ENCODE measurements at places on chromosomes 3 and 15.

- no peak for DNase-seq
Measured at GRCh38 chr15:69072906-69073305, 58.4 kb downstream of the NOX5 start.

- DNase-seq = no peak
Measured at GRCh38 chr3:50453907-50454306, 49.5 kb downstream of the CACNA2D2 start.

GRCh38 chr3:3191675-3192285, 12.3 kb upstream of the CRBN start:
- DNase-seq = no peak

DNA sequence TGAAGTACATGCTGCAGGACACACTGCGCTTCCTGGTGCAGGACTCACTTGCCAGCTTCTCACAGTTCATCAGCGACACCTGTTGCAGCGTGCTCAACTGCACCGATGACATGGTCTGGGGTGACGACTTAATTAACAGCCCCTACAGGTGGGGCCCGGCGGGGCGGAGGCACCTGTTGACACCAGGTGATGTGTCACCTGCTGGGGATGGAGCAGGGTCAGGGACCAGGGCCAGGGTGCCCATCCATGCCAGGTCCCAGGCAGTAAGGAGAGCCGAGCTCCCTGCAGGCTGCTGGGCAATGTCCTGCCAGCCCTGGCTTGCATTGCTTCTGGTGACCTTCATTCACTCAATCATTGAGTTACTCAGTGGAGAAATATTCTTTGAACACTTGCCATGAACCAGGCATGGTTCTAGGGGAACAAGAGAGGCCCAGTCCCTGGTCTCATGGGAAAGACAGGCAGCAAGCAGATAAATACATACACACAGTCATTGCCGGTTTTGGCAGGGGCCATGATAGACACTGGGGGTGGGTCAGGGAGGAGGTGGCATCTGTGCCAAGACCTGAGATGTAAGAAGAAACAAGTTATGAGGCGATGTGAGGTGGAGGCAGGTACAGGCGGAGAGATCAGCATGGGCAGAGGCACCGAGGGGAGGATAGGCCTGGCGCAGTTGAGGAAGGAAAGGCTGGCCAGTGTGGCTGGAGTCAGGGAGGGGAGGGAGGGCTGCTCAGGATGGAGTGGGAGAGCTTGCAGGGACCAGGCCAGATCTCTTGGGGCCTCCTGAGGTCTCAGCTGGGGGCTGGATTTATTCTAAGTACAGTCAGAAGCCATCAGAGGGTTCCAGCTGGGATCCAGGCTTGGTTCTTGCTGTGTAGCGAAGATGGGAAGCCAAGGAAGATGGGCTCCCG, 30.8 kb downstream of the DNAH1 start:
- no peak for DNase-seq

DNA sequence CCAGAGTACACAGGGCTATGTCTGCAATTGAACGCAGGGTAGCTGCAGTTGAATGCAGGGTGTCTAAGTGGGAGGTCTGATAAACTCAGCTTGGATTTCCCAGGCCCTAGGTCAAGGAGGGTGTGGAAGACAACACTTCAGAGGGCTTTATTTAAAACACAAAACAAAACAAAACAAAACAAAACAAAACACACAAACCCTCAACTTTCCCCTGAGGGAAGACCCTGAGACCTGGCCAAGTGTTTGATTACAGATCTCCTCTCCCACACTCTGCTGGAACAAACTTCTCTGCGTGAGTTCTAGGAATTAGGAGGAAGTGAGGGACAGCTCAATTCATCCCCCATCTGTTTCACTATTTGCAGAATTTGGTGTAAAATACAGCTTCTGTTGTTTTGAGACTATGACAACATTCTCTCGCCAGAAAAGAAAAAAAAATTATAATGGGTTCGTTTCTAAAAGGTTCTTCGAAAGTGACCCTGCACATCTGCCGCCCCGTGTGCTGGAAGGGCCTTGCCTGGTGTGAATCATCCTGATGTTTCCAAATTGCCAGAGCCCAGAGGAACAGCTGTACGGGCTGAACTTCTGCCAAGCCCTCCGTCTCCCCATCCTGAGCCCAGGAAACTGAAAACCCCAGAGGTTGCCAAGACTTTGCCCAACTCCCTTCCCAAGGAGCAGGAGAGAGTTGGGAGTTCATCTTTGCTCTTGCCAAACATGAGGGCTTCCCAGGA, 73.3 kb upstream of the RAD18 start:
- no peak for DNase-seq

- DNase-seq = no peak
Measured at GRCh38 chr15:58511599-58511987, 79.8 kb downstream of the LIPC start.

GRCh38 chr3:24495326-24495994, 810 bp upstream of the THRB start:
- DNase-seq = no peak

DNA sequence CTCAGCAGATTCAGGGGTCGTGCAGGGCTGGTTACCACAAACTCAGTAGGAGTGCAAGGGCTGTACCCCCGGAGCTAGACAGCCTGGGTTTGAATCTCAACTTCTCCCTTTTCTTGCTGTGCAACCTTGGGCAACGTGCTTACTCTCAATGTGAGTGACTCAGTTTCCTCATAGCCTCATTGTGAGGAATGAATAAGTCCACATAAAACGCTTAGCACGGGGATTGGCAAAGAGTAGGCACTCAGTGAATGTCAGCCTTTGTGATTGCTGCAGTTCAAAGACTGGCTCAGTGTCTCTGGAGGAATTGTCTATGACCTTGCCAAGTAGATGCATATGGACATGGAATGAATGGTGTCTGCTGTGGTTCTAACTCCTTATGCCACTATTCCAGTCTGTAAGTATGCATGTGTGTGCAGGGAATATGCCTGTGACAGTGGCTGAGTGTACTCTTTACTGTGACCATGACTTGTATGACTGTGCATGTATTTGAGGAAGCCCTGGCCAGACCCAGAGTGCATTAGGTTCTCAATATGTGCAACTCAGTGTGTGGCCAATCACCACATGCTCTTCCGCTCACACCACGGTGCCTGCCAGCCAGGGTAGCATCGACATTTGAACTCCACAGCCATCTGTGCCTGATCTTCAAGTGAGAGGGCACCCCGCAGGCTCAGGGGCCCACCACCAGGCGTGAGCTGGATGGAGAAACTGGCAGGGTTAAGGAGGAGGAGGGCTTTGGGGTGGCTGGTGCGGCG, 900 bp upstream of the HYAL3 start:
- no peak for DNase-seq

- no peak for DNase-seq
Measured at GRCh38 chr3:141649871-141650270, 88.2 kb upstream of the RNF7 start.

DNA sequence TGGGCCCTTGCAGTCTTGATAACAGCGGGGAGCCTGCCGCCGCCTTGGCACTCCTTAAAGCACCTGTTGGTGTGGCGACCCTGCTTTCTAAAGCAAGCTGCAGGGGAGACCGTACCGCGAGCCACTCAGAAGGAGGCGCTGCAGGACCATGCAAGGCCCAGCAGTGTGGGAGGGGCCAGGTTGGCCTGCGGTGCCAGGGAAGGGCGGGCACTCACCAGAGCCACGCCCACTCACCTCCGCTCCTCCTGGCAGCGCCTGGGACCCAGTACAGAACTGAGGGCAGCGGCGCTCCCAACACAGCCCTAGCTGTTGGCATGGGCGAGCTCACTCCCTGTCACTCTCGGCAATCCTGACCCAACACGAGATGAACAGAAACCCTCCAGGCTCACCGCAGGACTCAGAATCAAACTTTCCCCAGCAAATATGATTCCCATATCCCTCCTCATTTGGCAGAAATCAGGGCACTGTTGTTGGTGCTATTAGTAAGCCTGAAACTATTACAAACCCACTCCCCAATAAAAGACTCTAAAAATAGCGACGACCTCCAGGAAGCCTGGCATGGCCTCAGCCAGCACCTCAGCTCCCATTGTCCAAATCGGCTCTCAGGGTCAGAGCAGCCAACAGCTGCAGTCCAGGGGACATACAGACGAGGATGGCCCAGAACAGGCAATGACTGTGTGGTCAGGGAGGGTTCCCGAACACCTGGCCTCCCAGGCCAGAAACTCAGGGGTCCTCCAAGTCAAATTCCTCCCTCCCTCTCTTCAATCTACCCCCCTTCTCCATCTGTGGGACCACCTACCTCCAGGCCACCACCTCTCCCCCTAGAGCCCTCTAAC, 77.2 kb downstream of the TBC1D2B start:
- DNase-seq = no peak

DNA sequence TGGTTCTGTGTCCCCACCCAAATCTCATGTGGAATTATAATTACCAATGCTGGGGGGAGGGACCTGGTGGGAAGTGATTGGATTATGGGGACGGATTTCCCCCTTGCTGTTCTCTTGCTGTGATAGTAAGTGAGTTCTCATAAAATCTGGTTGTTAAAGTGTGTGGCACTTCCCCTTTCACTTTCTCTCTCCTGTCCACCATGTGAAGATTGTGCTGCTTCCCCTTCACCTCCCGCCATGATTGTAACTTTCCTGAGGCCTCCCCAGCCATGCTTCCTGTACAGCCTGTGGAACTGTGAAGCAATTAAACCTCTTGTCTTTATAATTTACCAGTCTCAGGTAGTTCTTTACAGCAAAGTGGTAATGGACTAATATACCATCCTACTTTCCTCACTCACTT, 289.6 kb downstream of the EFHB start:
- DNase-seq = no peak

GRCh38 chr3:13045904-13046568, 27.2 kb downstream of the IQSEC1 start:
- no peak for DNase-seq

GRCh38 chr15:73899197-73900094, 26.1 kb downstream of the TBC1D21 start:
- no peak for DNase-seq

DNA sequence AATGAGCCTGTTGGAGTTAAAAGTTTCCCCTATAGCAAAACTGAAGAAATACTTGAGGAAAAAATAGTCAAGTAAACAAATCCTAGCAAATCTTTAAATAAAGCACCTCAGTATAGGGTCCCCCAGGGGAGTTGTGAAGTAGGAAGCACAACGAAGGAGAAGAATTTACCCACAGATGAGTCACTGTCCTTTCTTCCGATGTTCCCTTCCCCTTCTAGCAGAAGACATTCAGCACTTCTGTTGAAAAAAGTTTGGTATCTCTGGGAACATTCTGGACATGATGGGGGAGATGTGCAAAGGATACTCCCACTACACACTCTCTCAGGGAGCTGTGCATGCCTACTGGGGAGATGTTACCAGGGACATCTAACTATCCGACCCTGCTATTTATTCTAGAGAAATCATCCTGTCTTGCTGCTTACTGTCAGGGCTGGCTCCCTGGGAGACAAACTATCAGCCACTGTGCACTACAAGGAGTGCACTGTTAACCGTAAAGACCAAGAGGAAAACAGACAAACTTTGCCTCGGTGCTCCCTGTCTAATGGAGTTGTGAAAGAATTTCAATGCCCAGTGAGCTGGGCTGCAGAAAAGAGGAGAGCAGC, 93.8 kb downstream of the RFTN1 start:
- no peak for DNase-seq

DNA sequence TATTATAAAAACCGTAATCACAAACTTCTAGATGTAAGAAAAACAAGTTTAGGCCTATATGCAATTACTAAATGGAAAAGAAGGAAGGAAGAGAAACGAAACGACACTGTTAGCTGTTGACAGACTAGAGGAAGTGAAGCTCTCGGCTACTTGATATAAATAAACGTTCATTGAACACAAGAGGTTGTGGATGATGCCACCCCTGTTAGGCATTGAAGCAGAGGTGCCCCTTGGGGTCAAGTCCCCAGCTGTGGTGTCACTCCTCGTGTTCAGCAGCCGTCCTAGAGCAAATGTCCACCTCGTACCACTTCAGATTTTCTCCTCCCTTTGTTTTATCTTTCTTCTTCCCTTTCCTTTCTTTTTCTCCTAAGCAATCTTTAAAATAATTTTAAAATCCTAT, 146.5 kb upstream of the UBE2E1 start:
- DNase-seq = no peak

- no peak for DNase-seq
Measured at GRCh38 chr3:122024800-122025199, 2.8 kb upstream of the ILDR1 start.

GRCh38 chr3:59746585-59746984, 696.8 kb upstream of the CFAP20DC start:
- no peak for DNase-seq

DNA sequence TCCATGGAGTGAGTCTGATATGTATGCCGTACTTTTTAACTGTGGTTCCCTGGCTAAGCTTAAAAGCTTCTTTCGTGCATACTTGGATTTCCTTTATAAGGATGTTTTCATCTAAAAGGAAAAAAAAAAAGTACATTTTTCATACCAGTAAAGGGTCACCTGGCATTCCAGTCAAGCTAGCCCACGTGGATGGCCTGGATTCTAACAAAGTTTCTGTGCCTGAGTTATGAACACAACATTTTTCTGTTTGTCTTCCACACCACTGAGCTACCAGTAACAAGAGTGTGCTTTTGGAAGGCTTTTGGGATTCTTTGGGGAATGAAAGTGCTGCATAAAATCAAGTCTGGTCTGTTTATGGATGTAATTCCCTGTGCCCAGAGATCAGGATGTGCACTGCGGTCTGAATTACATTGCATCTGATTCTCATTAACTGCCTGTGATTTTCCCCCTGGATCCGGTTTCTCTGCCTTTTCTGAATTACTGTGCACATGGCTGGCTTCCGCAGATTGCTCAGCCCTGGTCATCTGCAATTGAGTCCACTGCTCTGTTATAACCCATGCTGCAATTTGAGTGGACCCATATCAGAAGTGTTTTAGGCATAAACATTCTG, 38.2 kb upstream of the MAGI1 start:
- DNase-seq = no peak

DNA sequence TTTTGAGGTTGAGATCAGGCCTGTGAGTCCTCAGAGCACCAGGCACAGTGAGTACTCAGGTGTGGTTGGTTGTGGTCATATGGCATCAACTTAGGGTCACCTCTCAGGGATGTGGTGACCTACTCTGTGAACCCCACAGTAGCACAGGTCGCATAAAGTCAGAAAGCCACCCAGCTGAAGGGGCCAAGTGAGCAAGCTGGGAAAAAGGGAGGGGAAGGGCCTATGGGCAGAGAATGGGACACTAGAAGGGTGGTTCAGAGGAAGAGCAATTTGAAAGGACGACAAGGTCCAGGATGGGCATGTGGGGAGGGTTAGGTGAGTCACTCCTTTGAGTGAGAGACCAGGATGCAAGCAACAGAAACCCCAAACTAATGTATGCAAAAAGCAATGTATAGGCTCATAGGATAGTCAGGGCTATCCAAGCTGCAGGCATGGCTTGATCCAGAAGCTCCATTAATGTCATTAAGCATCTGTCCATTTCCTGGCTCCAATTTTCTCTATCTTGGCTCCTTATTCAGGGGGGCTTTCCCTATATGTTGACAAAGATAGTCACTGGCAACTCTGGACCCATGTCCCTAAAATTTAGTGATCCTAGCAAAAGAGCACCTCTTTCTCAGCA, 33.5 kb downstream of the HMCES start:
- DNase-seq = no peak

DNA sequence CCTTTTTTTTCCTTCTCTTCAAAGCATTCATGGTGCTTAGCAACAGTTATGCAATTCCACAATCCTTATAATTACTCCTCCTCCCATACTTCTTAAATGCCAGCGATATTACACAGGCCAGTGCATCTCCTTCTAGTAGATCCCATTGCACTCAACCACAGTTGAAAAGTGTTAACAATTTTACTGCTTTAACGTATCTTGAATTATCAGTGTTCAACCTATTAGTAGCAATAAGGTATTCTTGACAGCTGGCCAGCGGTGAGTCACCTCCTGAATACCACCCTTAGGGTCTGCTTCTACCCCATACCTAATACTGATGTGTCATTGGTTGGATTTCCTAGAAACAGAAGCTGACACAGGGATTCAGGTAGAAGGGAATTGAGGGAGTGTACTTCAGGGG, 24.0 kb upstream of the TEX9 start:
- DNase-seq = no peak

Measured in SHP77 treated with DMSO at 0.1 percent for 48 hours (cell line).